ENCODE measurements at places on chromosomes 11 and 22.

DNA sequence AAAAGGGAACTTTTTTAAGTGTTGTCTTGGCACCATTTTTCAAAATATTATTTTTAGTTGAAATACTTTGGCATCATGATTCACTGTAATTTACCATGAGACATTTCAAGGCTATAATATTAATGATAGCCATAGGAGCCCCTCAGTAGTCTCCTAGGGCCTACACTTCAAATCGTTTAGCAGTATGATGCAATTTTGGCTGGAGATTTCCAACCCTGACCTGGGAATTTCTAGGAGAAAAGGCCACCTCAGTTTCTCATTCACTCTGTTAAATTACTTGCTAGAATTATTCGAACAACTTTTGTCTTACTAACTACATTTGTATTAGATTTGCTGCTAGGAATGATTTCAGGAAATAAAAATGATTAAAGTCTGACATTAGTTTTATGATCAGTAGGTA is 1610.9 kb upstream of the RAG2 start:
- H3K4me1 ChIP-seq: no peaks in the 10 kb centered on the region
- DNase-seq: no peak
- no peaks in the 10 kb centered on the region for H3K27me3 ChIP-seq
- no peak overlapping the region for H3K27ac ChIP-seq
- H3K36me3 ChIP-seq: no peaks in the 10 kb centered on the region

- no peaks in the 10 kb centered on the region for H3K36me3 ChIP-seq
- no peak overlapping the region for H3K4me3 ChIP-seq
- H3K27ac ChIP-seq: no peak overlapping the region
Measured at GRCh38 chr11:107014871-107015270, 3.4 kb downstream of the GUCY1A2 start.

GRCh38 chr11:45798793-45799441 is 6.0 kb upstream of the SLC35C1 start:
- no peaks in the 10 kb centered on the region for H3K27me3 ChIP-seq
- no peaks in the 10 kb centered on the region for H3K36me3 ChIP-seq
- H3K4me3 ChIP-seq: no peak overlapping the region
- no peak overlapping the region for H3K27ac ChIP-seq
- no peak for DNase-seq

GRCh38 chr11:130068986-130069658 is 572 bp upstream of the APLP2 start:
- peaks cover 16% of the 10 kb centered on the region for H3K4me1 ChIP-seq
- peak; percentile 61 for DNase-seq

DNA sequence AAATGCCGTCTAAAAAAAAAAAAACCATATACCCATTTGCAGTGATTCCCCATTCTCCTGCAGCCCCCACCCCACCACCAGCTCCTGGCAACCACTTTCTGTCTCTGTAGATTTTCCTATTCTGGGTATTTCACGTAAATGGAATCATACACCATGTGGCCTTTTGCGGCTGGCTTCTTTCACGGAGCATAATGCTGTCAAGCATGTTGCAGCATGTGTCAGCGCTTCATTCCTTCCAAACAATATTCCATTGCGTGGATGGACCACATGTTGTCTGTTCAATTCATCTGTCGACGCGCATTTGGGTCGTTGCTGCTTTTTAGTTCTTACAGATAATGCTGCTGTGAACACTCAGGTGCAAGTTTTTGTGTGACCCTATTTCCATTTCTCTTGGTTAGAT is 14.8 kb upstream of the EMID1 start:
- H3K4me1 ChIP-seq: no peaks in the 10 kb centered on the region
- H3K27me3 ChIP-seq: peaks cover 2% of the 10 kb centered on the region
- H3K36me3 ChIP-seq: no peaks in the 10 kb centered on the region
- no peak overlapping the region for H3K4me3 ChIP-seq
- no peak for DNase-seq
- no peak overlapping the region for H3K27ac ChIP-seq

GRCh38 chr11:120074076-120074475 is 63.8 kb downstream of the TRIM29 start:
- no peak overlapping the region for H3K4me3 ChIP-seq
- H3K27ac ChIP-seq: no peak overlapping the region
- no peaks in the 10 kb centered on the region for H3K36me3 ChIP-seq
- DNase-seq: no peak
- peaks cover under 1% of the 10 kb centered on the region for H3K4me1 ChIP-seq

DNA sequence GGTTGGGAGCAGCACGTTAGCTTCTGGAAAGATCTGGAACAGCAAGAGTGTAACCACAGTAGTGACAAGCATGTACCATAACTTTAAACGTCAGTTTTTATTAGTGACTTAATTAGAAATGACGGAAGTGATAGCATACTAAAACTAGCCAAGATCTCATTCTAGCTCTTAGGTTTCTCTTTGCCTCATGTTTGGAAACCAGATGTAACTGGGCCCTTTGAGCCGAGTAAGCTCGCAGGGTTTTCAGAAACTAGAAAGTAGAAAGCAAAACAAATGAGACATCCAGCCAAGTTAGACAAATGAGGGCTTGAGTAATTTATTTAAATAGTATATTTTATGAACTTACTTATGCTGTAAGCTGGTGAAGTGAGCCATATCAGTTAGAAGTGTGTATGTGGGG is 40.2 kb upstream of the SLC5A12 start:
- no peaks in the 10 kb centered on the region for H3K36me3 ChIP-seq
- H3K27me3 ChIP-seq: no peaks in the 10 kb centered on the region
- no peak overlapping the region for H3K27ac ChIP-seq

DNA sequence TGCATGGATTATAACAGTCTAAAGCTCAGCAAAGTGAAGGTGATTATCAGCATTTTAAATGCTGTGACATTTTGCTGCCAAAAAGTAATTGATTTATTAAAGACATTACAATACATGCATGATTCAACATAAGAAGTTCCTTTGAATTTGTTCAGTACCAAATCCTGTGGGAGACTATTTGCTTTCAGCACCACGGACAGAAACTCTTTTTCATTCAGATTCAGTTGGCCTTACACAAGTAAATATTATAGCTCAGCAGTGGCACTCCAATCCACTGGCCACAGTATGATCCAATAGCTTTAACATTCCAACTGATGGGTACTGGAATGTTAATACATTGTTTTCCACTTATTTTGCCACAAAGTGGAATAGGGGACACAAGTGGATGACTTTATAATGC is 806.7 kb downstream of the NTM start:
- no peak overlapping the region for H3K4me3 ChIP-seq
- H3K4me1 ChIP-seq: no peaks in the 10 kb centered on the region
- H3K27ac ChIP-seq: no peak overlapping the region
- H3K27me3 ChIP-seq: no peaks in the 10 kb centered on the region
- no peaks in the 10 kb centered on the region for H3K36me3 ChIP-seq

DNA sequence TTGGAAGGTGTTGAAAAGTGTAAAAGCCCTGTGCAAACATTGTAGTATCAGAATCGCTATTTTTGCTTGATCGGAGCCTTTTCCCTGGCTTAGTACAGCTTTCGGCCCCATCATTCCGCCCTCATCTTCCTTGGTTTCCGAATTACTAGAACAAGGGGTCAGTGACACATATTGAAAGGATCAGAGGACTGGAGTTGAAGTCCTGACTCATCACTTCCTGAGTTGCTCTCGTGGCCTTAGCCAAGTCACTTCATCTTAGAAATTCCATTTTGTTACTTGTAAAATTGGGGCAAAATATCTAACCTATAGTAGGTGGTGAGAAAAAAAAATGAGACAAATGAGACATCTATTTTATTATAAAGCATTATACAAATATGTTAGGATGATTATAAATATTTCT is 375.0 kb downstream of the NTM start:
- no peaks in the 10 kb centered on the region for H3K36me3 ChIP-seq
- H3K4me1 ChIP-seq: no peaks in the 10 kb centered on the region
- H3K27me3 ChIP-seq: peaks cover 8% of the 10 kb centered on the region
- H3K27ac ChIP-seq: no peak overlapping the region

DNA sequence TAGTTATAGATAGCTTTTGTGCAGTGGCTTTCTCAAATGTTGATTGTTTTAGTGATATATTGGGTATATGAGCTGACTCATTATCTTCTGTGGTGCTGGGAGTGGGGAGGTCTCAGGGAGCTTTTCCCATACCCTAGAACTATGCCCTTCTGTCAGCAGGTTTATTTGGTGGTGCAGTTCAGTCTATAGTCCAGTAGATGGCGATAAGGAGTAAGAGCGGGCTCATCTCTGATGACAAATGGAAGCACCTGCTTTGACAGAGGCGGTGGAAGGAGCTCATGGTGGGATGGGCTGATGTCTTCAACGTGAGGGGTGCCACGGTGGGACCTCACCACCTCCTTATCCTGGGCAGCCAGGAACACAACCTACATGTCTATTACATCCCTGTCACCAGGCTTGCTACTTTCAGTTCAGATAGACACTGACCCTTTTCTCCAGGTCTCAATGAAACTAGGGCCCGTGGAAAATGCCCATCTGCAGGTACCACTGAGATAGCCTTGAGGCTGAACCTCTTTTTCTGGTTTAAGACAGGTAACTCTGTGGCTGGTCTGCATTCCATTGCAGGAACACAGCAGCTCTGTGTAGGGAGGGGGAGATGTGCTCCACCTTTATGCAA is 13.0 kb upstream of the OR6A2 start:
- no peak overlapping the region for H3K4me3 ChIP-seq
- DNase-seq: peak; percentile 31
- H3K4me1 ChIP-seq: no peaks in the 10 kb centered on the region

DNA sequence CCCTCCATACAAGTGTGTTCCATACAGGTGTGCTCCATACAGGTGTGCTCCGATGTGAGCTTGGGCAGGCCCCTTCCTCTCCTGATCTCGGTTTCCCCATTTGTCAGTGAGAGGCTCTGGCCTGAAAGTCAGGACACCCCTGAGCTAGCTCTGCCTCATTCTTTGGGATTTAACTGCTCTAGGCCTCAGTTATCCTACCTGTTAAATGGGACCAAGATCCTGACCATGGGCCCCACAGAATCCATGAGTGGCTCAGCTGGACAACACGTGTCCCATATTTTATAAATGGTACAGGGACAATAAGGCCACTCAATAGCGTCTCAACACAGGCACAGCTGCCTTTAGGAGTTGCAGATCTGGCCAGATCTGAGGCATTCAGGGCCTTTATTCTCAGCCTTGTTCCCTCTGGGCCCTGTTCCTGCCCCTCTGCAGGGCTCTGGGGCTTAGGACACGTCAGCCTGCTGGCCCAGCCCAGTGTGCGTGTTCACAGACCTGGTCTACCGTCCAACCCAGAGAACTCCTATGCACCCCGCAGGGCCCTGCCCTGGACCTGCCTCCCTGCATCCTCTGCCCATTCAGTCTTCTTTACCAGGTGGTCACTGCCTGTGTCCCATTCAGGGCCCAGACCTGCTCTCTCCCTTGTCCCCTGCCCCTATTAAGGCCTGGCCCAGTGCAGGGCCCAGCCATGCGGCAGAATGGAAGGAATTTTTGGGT is 18.9 kb upstream of the IGLL1 start:
- H3K36me3 ChIP-seq: no peaks in the 10 kb centered on the region
- H3K27me3 ChIP-seq: no peaks in the 10 kb centered on the region
- no peak overlapping the region for H3K27ac ChIP-seq

DNA sequence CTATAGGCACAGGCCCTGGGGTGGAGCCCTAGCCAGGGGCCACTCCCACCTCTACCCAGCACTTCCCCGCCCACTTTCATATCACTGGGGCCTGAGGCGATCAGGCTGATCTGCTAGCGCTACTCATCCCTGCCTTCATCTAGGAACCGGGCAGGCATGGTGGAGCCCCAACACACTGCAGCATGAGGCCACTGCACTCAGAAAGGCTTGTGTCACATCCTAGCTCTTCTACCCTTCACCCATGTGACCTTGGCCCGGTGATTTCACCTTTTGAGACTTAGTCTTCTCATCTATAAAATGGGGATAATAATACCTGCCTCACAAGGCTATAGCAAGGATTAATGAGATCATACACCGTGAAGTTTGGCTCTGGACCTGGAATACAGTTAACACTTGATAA is 18.1 kb upstream of the GDPD5 start:
- no peaks in the 10 kb centered on the region for H3K4me1 ChIP-seq
- H3K27ac ChIP-seq: no peak overlapping the region
- no peaks in the 10 kb centered on the region for H3K36me3 ChIP-seq
- H3K4me3 ChIP-seq: no peak overlapping the region

GRCh38 chr22:31230155-31230870 is 18.2 kb downstream of the LIMK2 start:
- peaks cover 8% of the 10 kb centered on the region for H3K36me3 ChIP-seq
- no peak overlapping the region for H3K4me3 ChIP-seq
- H3K27ac ChIP-seq: peak overlapping the region; percentile 86
- DNase-seq: no peak

DNA sequence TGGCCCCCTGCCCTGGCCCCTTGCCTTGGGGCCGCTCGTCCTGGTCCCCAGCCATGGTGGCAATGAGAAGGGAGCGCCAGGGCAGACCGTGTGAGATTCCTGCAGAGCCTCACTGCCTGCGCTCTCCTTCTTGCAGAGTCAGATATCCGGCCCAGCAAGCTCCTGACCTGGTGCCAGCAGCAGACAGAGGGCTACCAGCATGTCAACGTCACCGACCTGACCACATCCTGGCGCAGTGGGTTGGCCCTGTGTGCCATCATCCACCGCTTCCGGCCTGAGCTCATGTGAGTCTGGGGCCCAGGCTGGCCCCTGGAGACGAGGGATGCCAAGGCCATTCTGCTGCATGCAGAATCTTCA is 114.1 kb downstream of the MICAL2 start:
- H3K27me3 ChIP-seq: no peaks in the 10 kb centered on the region
- peaks cover 52% of the 10 kb centered on the region for H3K4me1 ChIP-seq
- H3K27ac ChIP-seq: peak overlapping the region; percentile 98

DNA sequence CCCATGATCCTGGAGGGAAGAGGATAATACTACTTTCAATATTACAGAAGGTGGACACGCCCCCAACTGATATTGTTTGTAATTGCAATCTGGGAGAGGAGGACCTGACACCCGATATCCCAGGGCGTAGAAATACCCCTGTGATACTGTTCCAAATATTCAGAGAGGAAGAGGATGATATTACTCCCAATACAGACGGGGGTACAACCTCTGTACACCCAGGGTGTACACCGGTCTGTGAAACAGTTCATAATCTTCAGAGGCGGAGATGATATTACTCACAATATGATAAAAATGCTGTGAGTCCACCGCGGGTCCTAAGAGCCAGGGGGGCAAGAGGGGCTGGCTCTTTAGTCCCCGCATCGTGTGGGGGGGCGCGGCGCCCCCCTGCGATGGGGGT is 57.2 kb upstream of the ALDH3B2 start:
- H3K4me3 ChIP-seq: peak overlapping the region; percentile 29
- H3K4me1 ChIP-seq: peaks cover 13% of the 10 kb centered on the region
- H3K36me3 ChIP-seq: no peaks in the 10 kb centered on the region

GRCh38 chr11:122334546-122335339 is 218.7 kb upstream of the BLID start:
- no peaks in the 10 kb centered on the region for H3K4me1 ChIP-seq
- H3K4me3 ChIP-seq: no peak overlapping the region
- no peaks in the 10 kb centered on the region for H3K36me3 ChIP-seq

GRCh38 chr11:82195283-82195682 is 538.4 kb downstream of the FAM181B start:
- DNase-seq: no peak
- no peak overlapping the region for H3K27ac ChIP-seq
- H3K4me1 ChIP-seq: no peaks in the 10 kb centered on the region
- H3K36me3 ChIP-seq: no peaks in the 10 kb centered on the region
- no peak overlapping the region for H3K4me3 ChIP-seq

Measured in activated CD4-positive, alpha-beta memory T cell treated with anti-CD3 and anti-CD28 coated beads for 36 hours (primary cell).